Ascending aorta (tissue), 2 donors: ENCODE measurements at places on chromosomes 1 and 21. TPM values are rescaled to one million over a fixed set of nuclear protein-coding genes. Genes with fewer than 3 reads are reported as not detected.

DNA sequence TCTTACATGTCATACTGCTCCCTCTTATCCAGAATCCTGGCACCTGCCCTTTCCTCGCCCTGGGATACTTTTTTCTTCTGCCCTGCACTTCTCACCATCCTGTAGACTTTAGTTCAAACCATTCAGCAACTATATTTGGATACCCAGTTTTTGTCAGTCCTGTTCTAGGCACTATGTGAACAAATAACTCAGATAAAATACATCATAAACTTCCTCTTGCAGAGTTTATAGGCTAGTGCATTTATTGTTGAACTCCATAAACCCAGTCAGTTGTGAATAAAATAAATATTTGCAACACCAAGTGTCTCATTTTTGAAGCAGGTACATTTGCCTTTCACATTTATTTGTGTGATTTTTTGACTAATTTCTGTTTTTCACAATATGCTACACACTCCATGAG, 4.3 kb downstream of the LYPLAL1 start:
- no peak for DNase-seq

DNA sequence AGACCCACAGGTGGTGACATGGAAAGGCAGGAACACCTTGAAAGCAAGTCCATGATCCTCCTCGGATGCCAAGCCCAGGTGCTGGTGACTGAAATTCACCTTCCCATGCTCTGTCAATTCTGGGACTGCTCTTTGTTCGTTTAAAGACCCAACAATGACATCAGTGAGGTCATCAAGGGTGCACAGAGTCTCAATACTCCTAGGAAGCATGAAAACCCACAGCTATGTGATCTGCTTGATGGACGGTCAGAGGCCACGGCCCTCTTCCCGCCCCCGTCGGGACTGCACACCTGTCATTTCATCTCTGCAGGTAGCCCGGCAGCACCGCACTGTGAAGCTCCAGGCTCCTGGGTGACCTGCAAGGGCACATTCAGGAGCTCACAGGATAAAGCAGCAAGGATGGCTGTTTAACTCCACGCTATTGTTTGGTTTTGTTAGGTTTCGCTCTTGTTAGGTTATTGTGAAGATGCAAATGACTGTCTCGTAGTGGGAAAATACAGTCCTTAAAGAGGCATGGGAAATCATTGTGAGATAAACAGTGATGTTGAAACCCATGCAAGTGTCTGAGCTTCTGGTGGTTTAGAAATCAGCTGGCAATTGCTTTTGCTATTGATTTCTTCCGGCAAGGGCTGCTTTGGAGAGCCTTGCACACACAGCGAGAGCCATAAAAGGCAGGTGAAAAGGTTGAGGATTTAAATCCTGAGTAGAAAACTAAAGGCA, 124.8 kb upstream of the AJAP1 start:
- no peak for DNase-seq

The BCAN gene
- not detected for total RNA-seq

DNA sequence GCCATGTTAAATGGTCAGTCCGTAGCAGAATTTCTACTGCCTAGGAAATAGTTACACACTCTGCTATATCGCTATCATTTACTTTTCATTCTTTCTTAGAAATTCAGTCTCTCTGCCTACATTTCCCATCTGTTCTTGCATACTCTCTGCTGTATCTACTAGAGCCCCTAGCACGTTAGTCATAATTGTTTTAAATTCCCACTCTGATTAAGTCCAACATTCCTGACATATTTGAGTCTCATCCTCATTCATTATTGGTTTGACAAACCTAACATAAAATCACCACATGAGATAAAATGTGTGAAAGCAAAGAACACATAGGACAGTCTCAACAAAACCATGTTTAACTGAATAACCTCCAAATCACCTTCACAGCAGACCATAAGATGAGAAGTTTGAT, 513.6 kb downstream of the PLPP3 start:
- DNase-seq, result no peak

DNA sequence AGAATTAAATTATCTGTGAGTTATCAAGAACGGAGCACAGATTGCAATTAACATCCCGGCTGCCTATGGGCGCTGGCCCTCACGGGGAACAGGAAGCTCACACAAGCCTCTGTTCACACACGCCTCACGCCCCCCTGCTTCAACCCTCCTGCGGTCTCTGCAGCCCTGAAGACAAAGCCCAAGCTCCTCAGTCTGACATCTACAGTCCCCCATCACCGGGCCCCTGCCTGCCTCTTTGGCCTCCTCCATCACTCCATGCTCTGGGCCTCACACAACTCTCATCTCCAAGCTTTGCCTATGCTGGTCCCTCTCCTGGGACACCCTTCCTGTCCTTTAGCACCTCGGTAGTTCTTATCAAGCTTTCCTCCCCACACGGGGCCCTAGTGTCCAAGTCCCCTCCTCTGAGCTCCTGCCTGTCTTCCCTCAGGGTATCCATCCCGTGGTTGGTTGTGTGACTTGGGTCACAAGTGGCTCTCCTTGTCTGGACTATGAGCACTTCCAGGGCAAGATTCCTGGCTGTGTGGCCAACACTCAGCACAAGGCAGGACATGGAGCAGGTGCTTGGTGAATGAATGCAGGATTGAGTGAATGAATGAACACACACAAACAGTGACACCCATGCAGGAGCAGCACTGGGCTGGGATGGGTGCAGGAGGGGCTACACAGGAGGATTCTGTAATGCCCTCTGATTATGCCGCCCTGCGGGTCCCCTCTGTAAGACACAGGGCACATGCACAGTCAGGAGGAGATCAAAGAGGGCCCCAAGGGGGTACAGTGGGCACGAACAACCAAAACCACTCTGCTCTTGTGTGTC, 116.1 kb downstream of the DMRTB1 start:
- DNase-seq, result no peak

- no peak for DNase-seq
Measured at GRCh38 chr1:30889511-30889910, 19.0 kb downstream of the SDC3 start.

DNA sequence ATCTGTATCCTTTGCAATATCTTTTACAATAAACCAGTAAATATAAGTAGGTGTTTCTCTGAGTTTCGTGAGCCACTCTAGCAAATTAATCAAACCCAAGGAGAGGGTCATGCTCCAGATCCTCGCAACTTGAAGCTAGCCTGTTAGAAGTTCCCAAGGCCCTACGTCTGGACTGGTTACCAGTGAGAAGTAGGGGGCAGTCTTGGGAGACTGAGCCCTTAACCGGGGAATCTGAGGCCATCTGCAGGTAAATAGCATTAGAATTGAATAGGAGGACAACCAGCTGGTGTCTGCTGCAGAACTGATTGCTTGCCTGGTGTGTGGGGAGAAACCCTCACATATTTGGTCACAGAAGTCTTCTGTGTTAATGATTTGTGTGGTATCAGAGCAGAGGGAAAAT, 190.5 kb downstream of the RYR2 start:
- DNase-seq, result no peak

The TMPRSS2 gene
- total RNA-seq, result not detected

The EXTL1 gene
- total RNA-seq, result 0.85 TPM

DNA sequence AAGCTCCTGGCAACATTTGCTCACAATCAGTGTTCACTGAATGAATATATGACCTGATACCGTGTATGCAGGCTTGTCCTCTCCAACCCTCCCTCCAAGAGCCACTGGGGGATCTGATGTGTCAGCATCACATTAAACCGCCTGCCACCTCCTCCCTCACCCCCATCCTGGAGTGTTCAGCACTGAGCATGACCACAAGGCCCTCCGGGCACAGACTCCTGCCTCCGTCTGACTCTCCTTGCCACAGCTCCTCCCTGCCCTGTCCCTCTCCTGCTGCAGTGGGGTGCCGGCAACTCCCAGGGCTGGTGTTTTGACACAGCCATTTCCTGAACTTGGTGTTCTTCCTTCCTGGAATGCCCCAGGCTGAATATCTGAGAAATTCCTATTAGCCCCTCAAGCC, 136.7 kb downstream of the FCRL5 start:
- no peak for DNase-seq

- DNase-seq, result no peak
Measured at GRCh38 chr1:91856996-91857395, 29.0 kb downstream of the TGFBR3 start.

DNA sequence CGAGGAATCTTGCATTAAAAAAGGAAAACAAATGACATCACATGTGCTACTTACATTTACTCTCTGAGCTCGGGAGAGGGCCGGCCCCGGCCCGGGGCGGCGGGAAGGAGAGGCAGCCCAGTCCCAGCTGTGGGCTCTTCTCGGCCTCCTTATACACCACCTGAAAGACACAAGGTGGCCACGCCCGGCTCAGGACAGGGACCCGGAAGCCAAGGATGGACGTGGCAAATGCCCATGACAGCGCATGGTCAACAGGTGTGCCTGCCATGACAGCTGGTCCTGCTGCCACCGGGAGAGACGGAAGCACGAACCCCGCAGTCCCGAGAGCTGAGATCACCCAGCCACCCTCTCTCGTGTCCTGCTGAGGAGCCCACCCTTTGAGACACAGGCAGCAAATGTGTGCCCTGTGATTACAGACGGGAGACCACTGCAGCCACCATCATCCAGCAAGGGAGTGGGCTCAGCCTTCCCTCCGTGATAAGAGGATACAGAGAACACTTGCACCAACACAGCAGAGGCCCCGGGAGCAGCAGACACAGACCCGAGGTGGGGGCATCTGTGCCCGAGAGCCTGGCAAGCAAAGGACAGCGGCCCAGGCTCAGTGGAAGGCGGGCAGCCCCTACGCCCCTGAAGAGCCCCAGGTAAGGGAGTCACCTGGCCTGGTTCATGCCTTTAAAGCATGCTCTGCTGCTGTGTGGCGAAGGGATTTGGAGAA, 8.7 kb downstream of the TPRG1L start:
- no peak for DNase-seq

GRCh38 chr1:6727535-6727934, 25.9 kb upstream of the DNAJC11 start:
- no peak for DNase-seq

The ERVH48-1 gene
- total RNA-seq, result not detected

The ADORA1 gene
- total RNA-seq, result 2.0 TPM
